ENCODE measurements at places on chromosomes 11 and 22.

- DNase-seq: peak; percentile 4
These were observed 621 bp downstream of the KCNC1 start for GRCh38 chr11:17734986-17735817.

GRCh38 chr11:96323642-96323985, 19.4 kb downstream of the MAML2 start:
- DNase-seq: no peak

DNA sequence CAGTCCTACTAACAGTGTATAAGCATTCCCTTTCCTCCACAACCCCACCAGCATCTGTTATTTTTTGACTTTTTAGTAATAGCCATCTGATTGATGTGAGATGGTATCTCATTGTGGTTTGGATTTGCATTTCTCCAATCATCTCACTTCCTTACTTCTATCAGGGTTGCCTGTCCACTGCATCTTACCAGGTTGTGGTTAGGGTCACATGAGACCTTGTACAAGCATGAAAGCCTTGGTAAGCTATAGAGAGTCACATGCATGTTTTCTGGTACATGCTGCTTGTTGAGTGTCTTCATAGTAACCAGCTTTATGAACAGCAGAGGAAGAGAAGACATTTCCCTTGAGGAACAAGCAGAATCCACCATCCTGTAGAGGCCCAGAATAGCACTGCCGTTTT, 102.9 kb upstream of the PAX6 start:
- DNase-seq: no peak

DNA sequence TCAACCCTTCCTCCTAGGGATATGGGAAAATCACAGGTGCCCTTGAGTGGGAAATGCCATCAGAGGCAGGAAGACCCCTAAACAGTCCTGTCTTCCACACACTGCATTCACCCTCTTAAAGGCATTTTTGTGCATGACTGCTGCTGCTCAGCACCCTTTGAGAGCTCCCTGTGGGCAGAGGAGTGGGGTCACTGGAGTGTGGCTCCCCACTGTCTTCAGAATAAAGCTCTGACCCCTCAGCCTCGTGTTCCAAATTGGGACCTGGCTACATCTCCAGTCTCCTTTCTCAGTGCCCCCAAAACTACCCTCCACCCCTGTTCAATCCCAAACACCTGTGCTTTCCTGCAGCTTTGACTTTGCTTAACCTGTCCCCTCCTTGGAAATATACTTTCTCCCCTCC, 46.6 kb downstream of the CHRDL2 start:
- no peak for DNase-seq

GRCh38 chr11:64223001-64223651, 2.9 kb downstream of the TRPT1 start:
- DNase-seq: no peak

GRCh38 chr11:118090545-118091162, 3.9 kb upstream of the SMIM35 start:
- no peak for DNase-seq

DNA sequence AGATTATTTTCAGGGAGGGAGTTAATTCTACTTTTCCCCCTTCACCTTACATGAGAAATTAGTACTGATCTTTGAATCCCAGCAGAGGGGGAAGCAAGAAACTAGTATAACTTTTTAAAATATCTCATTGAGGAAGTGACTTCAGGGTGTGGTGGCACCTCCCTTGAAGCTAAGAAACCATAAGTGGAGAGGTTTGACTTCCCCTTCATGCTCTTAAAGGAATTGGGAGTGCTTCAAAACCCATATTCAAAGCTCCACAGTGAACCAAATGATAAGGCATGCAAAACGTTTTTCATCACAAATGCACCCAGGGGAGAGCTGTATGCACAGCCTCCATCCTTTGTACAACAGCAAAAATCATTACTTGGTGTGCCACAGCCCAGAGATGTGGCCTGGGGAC, 540 bp downstream of the MS4A14 start:
- DNase-seq: no peak

- DNase-seq: peak; percentile 39
These were observed 4.9 kb downstream of the OVOL1 start for GRCh38 chr11:65791719-65792213.

- no peak for DNase-seq
These were observed 86.9 kb downstream of the STIM1 start for GRCh38 chr11:3942160-3942955.

DNA sequence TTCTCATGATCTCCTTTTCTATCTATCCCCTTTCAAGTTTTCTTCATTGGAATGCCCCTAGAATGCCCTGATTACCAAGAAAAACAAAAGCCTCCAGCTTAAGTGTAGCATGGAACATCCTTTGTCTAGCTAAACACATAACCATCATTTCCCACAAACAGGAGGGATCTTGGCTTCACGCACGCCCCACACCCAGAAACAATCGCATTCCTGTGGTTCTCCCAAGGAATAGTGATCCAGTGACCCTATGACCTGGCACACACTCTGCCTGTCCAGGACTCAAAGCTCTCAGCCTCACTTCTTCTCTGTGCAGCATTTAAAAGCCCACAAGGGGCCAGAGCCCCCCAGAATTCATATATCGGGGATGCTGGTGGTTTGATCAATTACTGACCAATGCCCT, 9.3 kb upstream of the POU2AF1 start:
- DNase-seq: no peak

- DNase-seq: no peak
These were observed 7.6 kb downstream of the OR56A1 start for GRCh38 chr11:6022956-6023355.

DNA sequence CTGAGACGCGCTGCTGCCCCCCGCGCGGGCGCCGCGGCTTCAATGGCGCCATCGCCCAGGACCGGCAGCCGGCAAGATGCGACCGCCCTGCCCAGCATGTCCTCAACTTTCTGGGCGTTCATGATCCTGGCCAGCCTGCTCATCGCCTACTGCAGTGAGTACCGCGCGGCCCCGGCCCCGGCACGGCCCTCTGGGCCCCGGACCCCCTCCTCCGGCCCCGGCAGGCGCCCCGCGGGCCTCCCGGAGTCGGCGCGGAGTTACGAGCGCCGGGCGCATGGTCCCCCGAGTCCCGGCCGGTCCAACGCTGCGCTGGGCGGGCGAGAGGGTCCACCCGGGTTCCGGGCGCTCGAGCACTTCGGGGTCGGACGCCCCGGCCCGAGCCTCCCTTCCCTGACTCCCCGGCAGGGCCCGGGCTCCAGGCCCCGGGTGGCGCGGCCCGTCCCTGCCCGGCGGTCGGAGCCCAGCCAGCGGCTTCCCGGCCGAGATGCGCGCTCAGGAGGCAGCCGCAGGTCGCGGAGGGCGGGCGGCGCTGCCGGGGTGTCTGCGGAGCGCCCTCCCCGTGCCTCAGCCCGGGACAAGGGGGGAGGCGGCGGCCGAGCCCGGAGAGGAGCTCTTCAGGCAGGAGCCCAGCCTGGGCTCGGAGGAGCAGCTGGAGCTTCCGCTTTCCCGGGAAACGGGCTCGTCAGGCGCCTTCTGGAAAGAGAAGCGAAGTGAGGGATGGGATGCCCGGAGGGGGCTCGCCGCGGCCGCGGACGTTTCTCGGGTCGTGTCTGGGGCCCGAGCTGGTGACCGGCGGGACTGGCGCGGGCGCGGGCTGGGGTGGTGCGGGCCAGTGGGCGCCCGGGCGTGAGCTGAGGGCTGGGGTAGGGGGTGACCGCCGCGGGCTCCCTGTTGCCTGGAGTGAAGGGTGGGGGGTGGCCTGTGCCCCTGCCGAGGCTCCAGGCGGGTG, 1337.8 kb downstream of the BRD1 start:
- no peak for DNase-seq

Data from stimulated activated naive CD4-positive, alpha-beta T cell treated with Interleukin-2 at 50 U/mL for 16 hours (primary cell).